Bronchial epithelial cell (primary cell): ENCODE measurements at places on chromosomes 3 and 15. TPM values are rescaled to one million over a fixed set of nuclear protein-coding genes. Genes with fewer than 3 reads are reported as not detected.

Gene GOLGA6B
- not detected in 2 replicates for total RNA-seq

Gene ZBTB11
- 30.3 and 34.2 TPM in 2 replicates for total RNA-seq

Gene AMOTL2
- 54.2 and 89.9 TPM in 2 replicates for total RNA-seq

Gene C3orf22
- not detected in 2 replicates for total RNA-seq

Gene NAALADL2
- total RNA-seq, result 1.1 and 1.4 TPM in 2 replicates

Gene ETV5
- total RNA-seq, result 12.9 and 14.0 TPM in 2 replicates

Gene IL5RA
- not detected in 2 replicates for total RNA-seq

Gene PCSK6
- total RNA-seq, result 6.8 and 12.3 TPM in 2 replicates

Gene WDR93
- total RNA-seq, result not detected in 2 replicates

Gene HIGD2B
- total RNA-seq, result 0.13 TPM in 1 of 2 replicates, not detected in the other
